Kidney (tissue), 22 donors: ENCODE measurements at places on chromosomes 1 and 21. TPM values are rescaled to one million over a fixed set of nuclear protein-coding genes. Genes with fewer than 3 reads are reported as not detected.

Gene PFDN2
- total RNA-seq: 46.7 TPM

GRCh38 chr1:151061704-151062103 lies 1.5 kb downstream of the MLLT11 start:
- no peak for DNase-seq

DNA sequence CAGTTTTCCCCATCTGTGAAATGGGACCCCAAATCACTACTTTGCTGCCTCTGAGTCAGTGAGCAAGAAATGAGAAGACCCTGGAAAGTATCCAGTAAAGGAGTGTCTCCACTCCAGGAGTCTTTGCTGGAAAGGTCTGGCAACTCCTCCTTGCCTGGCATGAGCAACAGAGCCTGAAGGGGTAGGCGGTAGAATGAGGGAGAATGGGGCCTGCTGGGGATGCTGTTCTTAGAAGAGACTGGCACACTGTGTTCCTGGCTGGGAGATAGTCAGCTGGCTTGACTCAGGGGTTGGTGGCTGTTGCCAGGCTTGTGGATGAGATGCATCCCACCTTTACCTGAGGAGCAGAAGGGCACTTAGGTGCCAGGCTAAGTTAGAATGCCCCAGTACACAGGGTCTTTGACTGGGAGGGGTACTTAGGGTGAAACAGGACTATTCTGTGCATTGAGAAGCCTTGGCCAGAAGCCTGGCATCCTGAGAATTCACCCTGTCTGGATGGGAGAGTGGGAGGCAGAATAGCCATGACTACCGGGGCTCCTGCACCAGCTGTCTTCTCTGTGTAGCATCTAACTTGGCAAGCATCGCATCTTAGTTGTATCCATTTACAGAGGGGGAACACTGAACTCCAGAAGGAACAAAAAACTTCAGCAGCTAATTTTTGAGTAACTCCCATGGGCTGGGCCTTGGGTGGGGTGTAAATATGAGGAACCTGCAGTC lies 2.5 kb downstream of the MFSD2A start:
- peak; percentile 15 for DNase-seq

Gene DMBX1
- not detected for total RNA-seq

DNA sequence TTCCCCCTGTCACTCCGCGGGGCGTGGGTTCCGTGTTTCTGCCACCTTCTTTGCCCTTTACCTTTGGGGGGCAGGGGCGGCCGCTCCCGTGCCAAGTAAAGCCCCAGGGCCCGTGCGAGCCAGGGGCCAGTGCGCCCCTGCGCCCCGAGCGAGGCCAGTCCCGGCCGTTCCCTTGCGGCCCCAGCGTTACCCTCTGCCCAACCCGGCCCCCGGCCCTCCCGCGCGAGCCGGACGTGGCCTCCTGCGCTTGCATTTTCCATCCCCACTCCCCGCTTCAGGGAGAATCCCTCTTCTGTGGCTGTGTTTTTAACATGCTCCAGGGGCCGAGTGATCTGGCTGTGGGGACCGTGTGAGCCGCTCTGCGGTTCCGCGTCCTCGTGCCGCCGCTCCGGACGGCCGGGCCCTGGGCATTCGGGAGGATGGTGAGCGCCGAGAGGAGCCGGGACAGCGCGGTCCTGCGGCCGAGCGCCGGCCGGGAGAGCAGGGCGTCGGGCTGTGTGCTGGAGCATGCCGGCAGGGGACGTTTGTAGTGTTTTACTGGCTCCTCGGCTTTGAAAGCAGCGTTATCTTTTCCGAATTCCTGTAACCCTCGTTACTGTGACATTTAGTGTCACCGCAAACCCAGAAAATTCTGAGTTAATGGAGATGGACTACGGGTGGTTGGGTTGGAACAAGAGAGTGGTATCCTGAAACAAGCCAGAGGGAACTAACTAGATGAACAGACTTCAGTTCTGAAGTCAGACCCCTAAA lies 1.0 kb downstream of the GALNT2 start:
- peak; percentile 65 for DNase-seq
